NCI-H345 (cell line): ENCODE measurements at places on chromosomes 16 and 17.

DNA sequence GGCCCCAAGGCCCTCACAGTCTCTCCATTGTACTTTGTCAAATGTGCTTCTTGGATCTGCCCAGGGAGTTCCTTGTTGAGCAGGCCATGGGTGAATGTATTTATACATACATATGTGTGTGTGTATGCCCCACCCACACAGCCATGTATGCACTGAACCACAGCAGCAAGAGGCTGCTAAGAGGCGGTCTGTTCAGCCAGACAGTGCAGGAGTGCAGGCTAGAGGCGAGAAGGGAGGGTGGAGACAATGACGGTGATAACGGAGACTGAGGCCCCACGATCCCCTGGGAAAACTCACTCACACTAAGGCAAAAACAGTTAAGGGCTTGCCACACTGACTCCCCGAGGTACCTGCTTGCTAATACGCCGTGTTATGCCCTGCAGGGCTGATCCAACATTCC lies 151.0 kb upstream of the CDC42EP4 start:
- DNase-seq: peak; percentile 83

GRCh38 chr16:12081048-12081404 lies 104.5 kb downstream of the SNX29 start:
- DNase-seq: no peak

DNA sequence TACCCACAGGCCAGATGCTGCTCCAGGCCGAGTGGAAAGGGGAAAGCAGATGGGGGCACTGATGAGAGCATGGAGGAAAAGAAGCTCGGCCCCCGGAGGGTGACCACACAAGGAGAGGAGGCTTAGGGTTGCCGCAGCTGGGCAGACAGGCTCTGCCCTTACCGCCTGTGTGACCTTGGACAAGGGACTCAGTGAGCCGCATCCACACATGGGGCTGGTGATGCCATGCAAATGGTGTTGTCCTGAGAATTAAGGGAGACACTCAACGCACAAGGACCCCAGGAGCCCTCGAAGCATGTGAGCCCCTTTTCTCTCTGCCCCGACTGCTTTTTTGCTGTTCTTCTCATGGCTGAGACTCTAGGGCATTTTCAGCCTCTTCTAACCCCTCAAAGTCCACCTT lies 61.0 kb downstream of the PLXDC1 start:
- DNase-seq: no peak

DNA sequence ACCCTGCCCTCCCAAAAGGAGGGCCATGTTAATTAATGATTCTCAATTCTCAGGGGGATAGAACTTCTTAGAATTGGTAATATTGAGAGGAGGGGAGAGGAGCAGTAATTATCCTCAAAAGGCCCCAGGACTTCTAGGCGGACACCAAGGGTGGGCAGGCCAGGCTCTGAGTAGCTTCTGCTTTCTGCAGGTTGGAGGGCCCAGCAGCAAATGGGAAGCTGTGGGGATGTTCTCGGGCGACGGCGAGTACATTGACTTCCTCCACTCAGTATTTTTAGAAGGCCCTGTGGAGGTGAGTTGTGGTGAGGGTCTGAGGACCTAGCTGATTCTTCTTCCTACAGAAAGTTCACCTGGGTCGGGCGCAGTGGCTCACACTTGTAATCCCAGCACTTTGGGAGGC lies 57.5 kb downstream of the DNAH2 start:
- DNase-seq: no peak

GRCh38 chr16:55418586-55418985 lies 60.4 kb upstream of the MMP2 start:
- no peak for DNase-seq

DNA sequence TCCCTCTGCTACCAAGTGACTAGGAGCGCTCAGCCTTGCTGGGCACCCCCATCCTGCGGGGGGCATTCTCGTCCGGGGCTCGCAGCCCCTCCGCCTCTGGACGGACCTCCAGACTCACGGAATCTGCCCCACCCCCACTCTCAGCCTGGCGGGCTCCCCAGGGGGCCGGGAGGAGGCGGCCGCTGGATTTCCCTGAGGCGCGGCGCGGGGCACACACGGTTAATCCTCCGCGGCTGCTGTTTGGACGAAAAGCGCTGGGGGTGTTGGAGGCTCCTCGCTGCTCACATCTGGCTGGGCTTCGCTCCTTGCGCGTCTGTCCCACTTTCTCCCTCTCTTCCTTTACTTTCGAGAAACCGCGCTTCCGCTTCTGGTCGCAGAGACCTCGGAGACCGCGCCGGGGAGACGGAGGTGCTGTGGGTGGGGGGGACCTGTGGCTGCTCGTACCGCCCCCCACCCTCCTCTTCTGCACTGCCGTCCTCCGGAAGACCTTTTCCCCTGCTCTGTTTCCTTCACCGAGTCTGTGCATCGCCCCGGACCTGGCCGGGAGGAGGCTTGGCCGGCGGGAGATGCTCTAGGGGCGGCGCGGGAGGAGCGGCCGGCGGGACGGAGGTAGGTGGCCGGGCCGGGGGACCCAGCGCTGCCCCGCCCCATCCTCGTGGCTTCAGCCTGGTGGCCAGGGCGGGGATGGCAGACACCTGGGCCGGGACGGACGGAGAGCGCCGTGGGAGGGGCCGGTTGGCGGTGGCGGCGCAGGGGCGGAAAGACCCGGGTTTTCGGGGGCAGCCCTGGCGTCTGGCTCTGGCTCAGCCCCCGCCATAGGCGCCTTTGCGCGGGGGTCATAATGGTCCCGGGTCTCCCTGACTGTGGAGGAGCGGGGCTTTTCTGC lies at the start of gene C1QTNF1:
C1QTNF1 (plus strand) TSS at position 284 of the 886 bp plus-strand sequence. CDS start 19,800 bp downstream, outside the sequence.
- peak; percentile 44 for DNase-seq

DNA sequence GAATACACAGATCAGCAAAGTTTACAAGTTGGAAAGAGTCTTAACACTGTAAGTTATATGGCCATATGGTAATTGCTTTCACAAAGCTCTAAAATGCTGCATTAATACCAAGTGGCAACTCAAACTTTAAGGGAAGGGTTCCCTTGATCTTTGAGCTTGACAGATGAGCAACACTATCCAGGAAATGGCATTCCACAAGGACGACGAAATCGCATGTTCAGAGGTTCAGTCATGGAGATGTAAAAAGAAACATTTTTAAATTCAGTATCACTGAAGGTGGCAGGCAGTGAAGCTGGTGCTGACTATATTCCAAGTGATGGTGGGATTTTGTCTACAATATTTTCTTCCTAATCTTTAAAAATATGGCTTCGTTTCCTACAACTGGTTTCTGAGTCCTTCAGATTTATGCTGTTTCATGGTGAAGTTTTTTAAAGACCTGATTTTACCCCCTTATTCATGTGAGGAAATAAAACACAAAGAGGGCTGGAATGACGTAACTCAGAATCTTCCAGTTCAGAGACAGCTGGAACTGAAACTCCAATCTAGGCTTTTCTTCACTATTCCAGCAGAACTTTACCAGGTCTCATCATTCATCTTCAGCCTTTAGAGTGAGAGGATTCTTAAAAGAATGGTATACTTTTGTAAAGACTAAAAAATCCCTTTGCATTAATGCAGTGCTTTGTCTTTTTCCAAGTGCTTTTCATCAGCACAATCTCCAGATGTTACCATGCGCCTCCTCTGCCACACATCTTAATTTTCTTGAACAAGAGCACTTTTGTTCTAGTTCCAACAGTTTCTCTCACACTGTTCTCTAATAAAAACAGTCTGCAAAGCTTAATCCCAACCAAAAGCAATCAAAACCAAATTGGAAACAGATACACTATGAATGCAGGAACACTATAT lies 20.2 kb downstream of the CHCT1 start:
- DNase-seq: no peak

GRCh38 chr16:81752225-81752875 lies 26.7 kb upstream of the PLCG2 start:
- DNase-seq: no peak

- no peak for DNase-seq
Measured at GRCh38 chr17:44310609-44311376, 2.4 kb downstream of the RUNDC3A start.

DNA sequence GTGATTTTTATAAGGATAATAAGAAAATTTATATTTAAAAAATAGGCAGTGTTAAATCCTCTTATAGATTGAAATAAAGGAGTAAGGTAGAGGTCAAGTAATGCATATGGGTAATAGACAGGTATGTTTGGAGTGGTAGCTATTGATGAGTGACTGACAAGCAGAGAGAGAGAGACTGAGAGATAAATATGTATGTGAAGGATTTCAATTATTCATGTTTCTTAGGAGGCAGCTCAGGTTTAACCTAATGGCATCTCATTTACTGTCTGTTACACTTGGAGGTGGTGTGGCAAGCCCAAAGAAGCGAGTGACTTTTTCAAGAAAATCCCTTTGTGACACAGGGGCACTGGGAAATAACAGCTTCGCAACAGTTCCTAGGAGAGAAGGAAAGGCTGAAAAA lies 120.2 kb downstream of the KIF2B start:
- no peak for DNase-seq

DNA sequence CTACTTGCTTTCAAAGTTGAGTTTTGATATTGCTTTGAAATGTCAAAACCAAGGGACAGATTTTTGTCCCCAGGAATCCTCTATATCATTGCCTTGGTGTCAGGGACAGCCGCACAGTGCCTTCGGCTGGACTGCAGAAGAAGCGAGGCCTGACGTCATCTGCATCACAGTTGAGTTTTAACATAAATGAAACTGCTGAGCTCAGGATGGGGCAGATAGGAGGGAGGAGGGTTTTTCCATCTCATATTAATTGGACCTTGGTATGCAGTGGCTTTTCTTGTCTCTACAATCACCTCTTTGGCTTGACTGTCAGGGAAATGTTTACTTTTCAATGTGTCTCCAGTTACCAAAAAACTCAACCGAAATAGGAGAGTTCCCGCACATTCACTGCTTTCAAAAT lies 111.3 kb downstream of the AATF start:
- no peak for DNase-seq

DNA sequence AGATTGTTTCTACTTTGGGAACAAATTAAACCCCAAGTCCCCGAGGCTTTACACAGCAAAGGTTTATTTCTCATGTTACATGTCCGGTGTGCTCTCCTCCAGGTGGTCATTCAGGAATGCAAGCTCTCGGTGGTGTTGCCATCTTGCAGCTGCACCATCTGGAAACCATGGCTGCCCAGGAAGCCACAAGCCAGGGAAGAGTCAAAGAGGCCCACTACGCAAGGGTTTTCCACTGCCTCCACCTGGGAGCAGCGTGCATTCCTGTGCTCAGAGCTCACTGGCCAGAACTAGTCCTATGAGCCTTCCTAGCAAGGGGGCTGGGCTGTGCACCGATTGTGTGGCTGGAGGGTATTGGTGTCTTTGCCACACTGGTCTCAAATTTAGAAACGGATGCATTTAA lies 128.8 kb upstream of the FOXF1 start:
- no peak for DNase-seq

DNA sequence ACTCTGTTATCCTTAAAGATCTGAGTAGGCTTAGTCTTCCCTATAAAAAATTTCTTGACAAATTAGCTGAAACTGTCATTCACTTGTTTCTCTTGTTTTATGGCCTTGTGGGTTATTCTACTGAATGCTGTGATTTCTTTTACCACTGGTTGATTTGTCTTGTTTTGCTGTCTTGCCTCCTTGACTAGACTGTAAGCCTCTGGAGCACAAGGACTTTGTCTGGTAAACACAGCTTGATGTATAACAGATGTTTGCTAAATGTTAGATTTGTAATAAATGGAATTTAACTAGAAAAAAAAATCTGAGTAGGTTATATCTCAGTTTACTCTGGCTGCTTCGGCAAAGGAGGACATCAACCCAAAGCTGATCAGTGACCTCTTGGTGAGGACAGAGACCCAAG lies 21.6 kb downstream of the VAC14 start:
- no peak for DNase-seq

DNA sequence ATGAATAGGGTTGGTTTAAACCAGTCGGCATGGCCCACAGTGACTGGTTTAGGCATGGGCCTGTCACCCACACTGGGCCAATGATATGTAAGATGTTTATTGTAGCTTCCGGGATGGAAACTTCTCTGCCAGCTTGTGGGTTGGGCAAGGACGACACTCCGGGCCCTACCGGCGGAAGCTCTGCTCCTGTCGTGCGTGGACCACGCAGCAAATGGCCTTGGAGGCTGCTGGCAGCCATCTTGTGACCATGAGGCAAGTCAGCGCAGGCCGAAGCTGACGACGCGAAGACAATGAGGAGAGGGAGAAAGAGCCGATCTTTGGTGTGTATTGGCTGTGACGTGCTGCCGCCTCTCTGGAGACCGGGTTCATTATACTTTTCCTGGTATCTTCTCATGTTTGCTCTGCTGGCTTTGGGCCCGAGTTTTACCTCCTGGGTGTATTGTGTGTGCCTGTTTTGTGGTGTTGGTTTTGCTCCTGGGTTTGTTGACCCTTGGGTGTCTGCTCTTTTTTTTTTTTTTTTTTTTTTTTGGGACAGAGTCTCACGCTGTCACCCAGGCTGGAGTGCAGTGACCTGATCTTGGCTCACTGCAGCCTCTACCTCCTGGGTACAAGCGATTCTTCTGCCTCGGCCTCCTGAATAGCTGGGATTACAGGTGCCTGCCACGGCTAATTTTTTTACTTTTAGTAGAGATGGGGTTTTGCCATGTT lies 15.4 kb downstream of the SLC25A10 start:
- peak; percentile 93 for DNase-seq

- no peak for DNase-seq
Measured at GRCh38 chr16:23729503-23730424, 16.7 kb upstream of the ERN2 start.

GRCh38 chr17:57862694-57863667 lies 13.1 kb upstream of the MRPS23 start:
- DNase-seq: no peak

- no peak for DNase-seq
Measured at GRCh38 chr16:3995001-3995400, 114.5 kb upstream of the CREBBP start.

DNA sequence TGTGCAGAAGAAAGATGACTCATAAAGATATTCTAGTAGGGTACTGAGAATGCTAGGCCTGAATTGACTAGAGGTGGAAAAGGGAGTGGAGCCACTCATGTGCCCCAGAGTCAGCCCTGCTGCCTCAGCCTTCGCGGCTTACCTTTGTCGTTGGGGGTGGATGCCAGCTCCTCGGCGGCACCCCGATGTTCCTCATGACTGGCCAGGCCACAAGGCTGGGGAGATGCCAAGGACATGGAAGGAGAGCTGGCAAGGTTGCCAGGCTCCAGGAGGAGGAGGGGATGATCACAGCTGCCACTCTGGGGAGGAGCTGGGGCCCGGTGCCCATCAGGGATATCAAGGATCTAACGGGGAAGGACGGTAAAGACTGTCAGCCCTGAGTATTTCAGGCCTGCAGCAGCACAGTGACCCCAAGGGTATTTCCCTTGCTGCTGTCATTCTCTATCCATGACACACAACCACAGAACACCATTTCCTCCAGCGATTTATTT lies 9.7 kb upstream of the SLC35B1 start:
- no peak for DNase-seq

DNA sequence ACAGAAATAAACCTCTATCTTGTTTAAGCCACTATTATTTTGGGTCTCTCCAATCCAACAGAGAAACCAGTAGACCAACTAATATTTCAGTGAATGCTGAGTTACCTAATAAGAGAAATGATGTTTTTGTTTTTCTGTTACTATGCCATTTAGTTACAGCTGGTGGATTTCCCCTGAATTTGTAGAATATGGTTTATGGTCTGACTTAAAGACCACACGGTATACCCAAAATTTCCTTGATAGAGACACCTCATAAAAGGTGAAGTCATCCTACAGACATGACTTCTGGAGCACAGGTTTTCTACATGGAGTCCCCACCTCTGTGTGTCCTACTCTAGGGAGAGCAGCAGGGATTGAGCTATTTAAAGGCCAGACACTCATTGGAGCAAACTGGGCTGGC lies 13.3 kb downstream of the PIK3R5 start:
- DNase-seq: no peak
